ENCODE measurements at places on chromosomes 7 and 10.

DNA sequence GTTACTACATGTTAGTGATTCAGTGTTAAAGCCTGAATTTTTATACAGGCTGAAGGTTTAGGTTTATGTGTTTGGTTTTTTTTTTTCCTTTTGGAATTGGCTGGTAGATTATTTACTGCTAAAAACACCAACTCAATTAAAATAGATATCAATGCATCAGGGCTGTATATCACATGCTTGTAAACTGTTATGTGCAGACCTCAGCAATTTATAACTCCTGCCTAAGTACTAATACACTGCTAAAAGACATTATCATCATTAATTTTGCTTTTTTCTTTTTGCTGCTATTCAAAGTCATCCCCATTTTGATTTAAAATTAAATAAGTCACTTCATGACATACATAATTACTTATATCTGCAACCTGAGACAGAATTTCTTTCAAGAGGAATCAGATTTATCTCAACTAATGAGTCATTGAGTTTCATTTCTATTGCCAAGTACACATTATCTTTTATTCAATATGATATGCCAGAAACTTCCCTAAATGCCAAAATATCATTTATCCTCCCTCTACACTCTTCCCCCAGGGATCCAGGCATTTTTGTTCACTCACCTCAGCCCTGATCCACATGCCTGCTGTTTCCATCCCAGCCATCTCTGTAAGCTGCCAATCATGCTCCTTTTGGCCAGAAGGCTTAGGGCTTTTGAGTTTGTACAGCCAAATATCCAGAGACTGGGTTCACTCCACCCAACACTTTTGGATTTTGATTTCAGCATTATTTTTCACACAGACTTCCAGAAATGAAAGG lies 98.5 kb downstream of the POLR1F start:
- DNase-seq = no peak

DNA sequence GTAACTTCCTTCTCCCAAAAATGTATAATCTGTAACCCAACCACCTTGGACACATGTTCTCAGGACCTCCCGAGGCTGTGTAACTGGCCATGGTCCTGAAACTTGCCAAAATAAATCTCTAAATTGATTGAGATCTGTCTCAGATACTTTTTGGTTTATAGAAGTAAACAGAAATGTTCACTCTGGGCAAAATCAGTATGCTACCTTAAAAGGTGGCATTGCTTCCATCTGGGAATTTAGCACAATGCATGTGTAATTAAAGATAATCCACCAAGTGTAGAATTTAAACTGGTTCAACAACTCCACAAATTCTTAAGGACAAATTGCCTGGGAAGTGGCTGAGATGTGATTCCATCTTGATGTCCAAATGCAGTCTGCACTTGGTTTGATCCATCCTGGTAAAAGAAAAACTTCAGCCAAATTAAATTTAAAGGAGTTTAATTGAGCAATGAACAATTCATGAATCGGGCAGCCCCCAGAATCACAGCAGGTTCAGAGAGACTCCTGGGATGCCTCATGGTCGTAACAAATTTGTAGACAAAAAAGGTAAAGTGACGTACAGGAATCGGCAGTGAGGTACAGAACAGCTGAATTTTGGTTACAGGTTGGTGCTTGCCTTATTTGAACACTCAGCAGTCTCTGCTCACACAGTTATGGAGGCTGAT lies 102.6 kb upstream of the PFKP start:
- no peak for DNase-seq

GRCh38 chr7:55508221-55509011 lies 63.9 kb downstream of the VOPP1 start:
- DNase-seq = no peak

DNA sequence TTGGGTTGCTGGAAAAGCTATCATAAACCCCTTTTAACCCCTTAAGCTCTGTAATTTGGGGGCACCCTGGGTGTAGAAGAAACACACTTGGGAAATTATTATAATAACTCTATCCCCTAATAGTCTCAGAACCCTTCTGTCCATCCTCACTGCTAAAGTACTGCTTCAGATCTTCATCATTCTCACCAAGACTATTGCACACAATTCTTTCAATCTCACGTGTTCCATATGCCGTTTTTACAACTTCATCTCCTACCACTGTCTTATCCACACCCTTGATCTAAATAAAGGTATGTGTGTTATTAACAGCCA lies 15.8 kb downstream of the ANKRD22 start:
- no peak for DNase-seq

DNA sequence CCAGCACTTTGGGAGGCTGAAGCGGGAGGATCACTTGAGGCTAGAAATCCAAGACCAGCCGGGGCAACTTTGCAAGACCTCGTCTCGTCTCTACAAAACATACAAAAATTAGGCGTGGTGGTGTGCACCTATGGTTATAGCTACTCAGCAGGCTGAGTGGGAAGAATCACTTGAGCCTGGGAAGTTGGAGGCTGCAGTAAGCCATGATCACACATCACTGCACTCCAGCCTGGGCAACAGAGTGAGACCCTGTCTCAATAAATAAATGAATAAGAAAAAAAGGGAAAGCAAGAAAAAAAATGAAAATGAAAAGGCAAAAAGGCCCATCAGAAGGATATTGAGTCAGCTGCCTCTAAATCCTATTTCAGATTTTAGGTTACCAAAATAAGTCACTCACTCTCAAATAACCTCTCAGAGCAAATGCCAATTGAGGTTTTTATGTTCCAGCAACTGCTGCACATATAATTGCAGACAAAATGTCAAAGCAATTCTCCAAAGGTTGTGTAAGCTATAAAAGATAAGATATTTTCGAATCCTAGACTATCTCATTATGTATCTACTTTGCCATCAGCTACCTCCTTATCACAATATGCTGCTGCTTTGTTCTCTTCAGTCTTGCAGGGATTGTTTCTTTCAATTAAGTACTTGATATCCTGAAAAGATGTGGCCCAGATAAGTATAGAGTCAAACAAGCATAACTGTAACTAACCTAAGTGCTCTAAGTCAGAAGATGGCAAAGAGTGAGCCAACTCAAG lies 4.7 kb downstream of the BAZ1B start:
- DNase-seq = no peak
